ENCODE measurements at places on chromosomes 1 and 21. TPM values are rescaled to one million over a fixed set of nuclear protein-coding genes. Genes with fewer than 3 reads are reported as not detected.

DNA sequence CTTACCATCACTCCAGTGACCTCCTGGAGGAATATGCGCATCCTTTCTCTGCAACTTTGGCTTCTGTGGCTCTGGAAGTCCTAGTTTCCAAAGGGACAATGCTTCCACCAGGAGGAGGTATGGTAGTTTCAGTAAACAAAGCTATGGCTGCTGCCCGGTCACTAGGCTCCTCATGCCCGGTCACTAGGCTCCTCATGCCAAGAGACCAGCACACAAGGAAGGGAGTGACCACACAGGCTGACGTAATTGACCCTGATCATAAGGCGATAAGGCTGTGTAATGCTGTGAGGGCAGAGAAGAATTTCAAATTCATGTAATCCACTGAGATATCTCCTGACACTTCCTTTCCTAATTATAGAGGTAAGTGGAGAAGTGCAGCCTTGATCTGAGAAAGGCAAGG, 102.9 kb downstream of the DTL start:
- no peak for DNase-seq

- no peak for DNase-seq
Measured at GRCh38 chr21:36762642-36763041, 63.7 kb downstream of the SIM2 start.

DNA sequence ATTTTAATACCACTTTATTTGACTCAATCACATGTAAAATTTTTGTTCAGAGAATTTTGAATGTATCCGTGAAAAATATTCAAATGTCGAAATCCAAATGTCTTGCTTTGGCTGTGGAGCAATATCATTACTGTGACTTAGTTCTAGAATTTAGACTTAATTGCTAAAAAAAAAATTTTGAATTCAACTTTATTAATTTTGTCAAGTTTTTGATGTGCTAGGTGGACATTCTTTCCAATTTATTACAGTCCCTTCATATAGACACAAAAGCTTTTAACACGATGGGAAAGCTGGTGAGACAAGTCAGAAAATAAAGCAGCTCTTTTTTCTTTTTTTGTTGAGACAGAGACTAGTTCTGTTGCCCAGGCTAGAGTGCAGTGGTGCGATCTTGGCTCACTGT, 62.6 kb downstream of the DDR2 start:
- no peak for DNase-seq

The RXRG gene
- total RNA-seq = not detected

DNA sequence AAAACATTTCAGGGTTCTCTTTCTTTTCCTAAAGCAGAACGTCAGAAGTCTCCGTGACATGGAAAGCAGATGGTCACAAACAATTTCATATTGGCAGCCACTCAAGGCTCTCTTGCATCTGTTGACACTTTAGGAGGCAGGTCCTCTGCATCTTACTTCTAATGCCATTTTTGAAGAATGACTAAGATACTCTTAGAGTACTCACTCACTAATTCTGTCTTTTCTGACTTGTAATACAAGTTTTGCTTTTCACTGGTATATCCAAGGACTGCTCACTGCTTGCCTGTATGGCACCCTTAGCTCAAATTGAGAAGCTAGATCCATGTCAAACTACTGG, 68.3 kb downstream of the PRRX1 start:
- no peak for DNase-seq

DNA sequence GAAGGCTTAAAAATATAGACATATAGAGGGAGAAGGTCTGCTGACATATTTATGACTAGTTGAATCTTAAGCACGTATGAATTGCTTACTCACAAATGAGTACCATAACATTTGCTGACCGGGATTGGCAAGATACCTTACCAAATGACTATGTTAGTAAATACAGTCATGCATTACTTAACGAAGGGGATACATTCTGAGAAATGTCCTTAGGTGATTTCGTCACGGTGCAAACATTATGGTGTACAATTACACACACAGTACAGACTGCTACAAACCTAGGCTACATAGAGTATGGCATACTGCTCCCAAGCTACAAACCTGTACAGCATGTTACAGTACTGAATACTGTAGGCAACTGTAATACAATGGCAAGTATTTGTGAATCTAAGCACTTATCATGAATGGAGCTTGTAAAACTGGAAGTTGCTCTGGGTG, 19.4 kb upstream of the UBE2U start:
- peak; percentile 98 for DNase-seq

DNA sequence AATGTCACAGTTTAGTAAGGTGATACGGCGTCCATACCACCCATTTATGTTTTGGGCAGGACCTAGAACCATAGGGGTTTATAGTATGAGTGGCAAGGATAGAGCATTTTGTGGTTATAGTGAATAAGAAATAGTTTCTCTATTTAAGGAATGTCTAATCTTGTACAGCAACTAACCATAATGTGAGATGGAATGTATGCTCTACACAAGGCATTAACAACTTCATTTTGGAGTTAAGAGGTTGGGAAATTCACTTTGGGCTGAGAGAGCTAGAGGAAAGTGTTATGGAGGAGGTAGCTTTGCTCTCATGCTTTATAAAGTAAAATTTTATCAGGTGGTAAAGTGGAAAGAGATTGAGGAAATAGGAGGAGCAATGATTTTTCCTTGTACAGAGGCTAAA, 3.0 kb upstream of the MCL1 start:
- DNase-seq = no peak

DNA sequence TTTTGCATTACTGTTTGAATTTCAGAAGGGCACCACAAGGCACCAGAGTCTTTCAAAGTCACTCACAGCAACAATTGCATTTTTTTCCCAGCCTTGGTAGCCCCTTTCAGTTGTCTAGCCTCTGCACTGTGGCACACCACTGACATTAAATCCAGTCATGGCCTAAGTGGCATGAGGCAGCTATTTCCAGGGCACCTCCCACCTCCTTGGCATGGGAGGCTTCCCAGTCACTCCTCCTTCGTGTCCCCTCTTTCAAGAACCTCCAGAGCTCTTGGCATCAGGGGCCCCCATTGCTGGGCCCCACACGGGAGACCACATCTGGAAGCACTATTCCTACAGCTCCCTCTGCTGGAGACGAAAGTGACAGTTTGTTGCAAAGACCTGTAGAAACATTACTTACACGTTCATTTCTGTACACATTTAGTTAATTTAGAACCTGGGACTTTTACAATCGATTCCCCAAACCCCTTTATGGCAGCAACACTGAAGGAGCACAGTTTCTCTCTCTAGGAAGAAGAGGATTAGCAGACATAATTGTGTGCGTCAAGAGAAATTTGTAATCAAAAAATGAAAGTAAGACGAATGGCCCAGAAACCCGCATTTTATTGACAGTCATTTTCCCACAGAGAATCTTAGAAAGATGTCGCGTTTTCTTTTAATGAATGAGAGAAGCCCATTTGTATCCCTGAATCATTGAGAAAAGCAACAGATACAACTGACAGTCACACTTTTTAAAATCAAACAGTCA, 5.7 kb upstream of the CHD5 start:
- peak; percentile 66 for DNase-seq

- DNase-seq = no peak
Measured at GRCh38 chr1:163927493-163927892, 605.7 kb downstream of the NUF2 start.

- DNase-seq = no peak
Measured at GRCh38 chr1:224896130-224896781, 33.2 kb upstream of the DNAH14 start.

DNA sequence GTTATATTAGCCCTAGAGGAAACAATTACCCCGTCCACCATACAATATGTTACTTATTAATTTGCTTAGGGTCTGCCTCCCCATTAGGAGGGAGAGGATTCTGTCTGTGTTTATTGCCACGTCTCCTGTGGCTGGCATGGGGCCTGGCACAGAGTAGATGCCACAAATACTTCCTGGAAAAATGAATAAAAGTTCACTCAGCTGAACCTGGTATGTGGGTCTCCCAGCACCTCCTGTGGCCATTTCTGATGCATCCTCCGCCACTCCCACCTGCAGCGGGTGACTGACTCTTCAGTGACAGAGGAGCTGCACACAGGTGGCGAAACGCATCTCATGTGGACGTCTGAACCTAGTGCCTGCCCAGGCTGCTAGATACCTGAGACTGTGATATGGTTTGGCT, 112.7 kb downstream of the CLIC6 start:
- no peak for DNase-seq

GRCh38 chr1:3130268-3130667, 61.3 kb downstream of the PRDM16 start:
- no peak for DNase-seq

- no peak for DNase-seq
Measured at GRCh38 chr1:116218922-116219321, 107.7 kb downstream of the MAB21L3 start.

DNA sequence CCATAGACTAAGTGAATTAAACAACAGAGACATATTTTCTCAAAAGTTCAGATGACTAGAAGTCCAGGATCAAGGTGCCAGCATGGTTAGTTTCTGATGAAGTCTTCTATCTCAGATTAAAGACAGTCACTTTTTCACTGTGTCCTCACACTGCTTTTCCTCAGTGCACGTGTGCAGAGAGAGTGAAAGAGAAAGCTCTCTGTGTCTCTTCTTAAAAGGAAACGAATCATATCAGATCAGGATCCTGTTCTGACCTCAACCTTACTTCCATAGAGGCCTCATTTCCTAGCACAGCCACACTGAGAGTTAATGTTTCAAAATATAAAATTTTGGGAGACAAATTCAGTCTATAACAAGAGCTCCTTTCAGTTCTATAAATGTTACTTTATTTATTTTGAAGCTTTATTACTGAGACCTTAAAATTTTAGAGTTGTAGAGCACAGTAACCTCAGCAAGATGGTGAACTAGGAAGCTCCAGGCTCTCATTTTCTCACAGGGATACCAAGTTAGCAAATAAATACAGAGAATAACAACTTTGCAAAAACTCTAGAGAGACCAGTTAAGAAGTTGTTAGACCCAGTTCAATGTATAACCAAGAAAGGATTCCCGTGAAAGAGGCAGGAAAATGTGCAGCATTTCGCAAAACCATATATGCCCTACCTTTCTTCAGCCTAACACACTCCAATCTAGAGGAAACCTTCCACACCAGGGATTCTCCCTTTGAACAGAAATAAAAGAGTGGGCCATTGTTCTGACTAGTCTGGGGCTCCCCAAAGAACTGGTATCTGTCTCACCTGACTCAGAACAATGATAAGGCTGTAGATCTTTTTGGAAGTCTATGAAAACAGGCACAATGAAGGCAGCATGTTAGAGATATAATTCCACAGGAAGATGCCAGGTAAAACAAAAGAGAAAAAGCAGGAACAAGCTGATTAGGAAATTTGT, 372.2 kb downstream of the MRPL39 start:
- no peak for DNase-seq

GRCh38 chr1:57013522-57013921, 47.7 kb upstream of the C8B start:
- DNase-seq = no peak

GRCh38 chr1:93056214-93056613, 22.9 kb upstream of the MTF2 start:
- peak; percentile 44 for DNase-seq

DNA sequence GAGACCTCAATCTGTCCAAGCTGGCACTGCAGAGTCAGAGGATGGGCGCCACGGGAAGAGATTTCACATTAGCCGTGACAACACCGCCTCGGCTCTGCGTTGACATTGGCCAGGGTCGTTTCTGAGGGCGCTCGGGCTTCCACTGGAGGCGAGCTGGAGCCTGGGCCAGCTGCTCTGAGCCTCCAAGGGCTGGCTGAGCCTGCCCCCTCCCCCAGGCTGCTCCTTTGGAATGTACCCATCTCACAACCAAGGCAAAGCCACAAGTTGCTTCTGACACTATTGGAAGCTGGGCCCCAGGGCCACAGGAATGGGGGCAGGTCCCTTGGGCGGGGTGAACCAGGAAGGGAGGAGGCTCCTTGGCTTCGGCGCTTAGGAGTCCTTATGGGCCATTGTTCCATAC, 12.7 kb downstream of the GPR3 start:
- DNase-seq = no peak

DNA sequence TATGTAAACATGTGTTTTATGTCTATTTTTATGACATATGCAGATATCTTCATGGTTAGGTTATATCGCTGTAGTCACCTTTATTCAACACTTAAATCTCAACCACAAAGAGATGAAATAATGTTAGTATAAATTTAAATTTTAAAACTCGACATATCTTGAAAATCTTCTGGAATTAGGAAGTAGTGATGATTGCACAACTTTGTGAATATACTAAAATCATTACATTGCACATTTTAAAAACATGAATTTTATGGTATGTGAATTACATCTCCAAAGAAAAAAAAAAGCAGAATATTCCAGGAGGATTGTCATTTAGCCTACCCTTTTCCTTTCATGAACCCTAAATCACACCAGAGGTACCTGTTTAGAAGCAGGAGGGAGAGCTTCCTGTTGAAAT, 39.4 kb upstream of the CACYBP start:
- DNase-seq = no peak

The OR2T11 gene
- not detected for total RNA-seq

- DNase-seq = no peak
Measured at GRCh38 chr1:79469139-79469538, 462.6 kb upstream of the ADGRL4 start.

The SMIM11 gene
- total RNA-seq = 32.5 TPM

DNA sequence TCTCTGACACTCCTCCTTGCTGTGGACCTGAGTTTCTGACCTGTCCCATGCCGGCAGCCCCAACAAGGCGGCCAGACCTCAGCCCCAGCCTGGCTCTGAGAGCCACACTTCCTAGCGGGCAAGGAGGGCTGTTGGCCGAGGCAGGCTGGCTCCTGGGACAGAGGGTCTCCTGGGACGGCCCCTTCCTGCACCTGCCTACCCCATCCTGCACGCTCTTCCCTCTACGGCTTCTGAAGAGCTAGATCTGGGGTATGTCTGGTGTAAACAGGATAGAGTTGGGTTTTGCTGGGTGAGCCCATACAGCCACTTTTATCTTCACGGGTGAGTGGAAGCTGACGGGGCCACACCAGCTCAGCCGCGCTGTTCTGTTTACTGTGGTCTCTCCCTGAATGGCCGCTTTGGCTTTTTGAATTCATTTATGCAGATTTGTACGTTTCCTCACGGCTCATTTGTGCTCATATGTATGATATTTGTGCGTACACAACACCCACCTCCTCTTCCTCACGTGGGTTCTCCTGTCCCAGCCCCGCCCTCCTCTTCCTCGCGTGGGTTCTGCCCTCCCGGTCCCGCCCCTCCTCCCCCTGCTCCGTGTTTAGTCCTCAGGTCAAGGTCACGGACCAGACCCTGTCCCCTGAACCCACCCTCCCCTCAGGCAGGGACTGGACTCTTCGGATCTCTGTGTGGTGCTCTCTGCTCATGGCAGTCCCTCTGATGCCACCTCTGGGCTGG, 34.7 kb upstream of the POFUT2 start:
- no peak for DNase-seq

GRCh38 chr1:68815632-68816031, 318.8 kb upstream of the DEPDC1 start:
- DNase-seq = no peak

GRCh38 chr1:25519624-25520023, 23.8 kb upstream of the LDLRAP1 start:
- DNase-seq = peak; percentile 30

DNA sequence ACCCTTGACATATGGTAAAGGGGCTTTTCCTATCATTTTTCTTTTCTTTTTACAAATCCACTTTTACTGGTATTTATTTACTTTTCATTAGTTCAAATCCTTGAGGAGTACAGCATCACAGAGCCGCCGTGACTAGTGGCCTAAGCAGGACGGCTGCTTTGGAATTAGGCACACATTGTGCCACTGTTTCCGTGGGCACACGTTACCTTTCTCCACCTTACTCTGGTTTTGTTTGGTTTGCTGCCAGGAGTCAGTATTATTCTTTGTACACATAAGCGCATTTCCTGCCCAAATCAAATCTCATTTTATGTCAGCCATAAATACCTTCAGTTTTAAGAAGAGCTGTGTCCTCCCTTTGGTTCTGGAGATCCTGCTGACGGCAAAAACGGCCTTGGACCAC, 31.2 kb downstream of the SCCPDH start:
- no peak for DNase-seq
